ENCODE measurements at places on chromosomes 2 and 18. TPM values are rescaled to one million over a fixed set of nuclear protein-coding genes. Genes with fewer than 3 reads are reported as not detected.

Gene SCN2A
- 0.31 TPM for total RNA-seq

Gene KCNG2
- total RNA-seq = not detected

Gene SKA1
- 2.6 TPM for total RNA-seq

DNA sequence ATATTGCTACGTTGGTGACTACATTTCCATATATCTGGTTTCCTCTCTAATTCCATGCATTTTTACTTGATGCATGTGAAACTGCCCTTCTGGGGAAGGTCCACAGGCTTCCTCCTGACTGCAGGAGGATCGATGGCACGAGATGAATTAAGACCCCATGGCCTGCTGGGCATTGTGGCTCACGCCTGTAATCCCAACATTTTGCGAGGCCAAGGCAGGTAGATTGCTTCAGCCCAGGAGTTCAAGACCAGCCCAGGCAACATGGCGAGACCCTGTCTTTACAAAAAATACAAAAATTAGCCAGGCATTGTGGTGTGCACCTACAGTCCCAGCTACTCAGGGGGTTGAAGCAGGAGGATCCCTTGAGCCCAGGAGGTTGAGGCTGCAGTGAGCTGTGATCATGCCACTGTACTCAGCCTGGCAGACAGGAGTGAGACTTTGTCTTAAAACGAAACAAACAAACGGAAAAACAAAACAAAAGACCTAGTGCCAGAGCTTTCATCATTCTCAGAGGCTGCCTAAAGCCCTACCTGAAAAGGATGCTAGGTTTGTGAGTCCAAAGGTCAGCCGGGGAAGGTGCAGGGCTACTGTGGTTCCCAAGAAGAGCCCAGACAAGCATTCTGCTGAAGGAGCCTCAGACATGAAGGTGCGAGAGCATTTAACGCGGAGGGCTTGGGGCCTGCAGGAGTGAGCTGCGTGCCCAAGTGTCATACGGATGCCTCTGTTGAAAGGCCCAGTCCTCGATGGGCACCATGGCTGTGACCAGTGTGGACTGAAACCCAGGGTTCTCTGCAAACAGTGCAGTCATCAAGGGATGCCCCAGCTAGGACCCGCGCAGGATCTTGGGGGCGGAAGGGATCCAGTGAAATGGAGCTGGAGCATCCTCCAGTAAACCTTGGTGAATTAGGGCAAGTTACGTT, 21.6 kb downstream of the GPR55 start:
- no peak for DNase-seq

DNA sequence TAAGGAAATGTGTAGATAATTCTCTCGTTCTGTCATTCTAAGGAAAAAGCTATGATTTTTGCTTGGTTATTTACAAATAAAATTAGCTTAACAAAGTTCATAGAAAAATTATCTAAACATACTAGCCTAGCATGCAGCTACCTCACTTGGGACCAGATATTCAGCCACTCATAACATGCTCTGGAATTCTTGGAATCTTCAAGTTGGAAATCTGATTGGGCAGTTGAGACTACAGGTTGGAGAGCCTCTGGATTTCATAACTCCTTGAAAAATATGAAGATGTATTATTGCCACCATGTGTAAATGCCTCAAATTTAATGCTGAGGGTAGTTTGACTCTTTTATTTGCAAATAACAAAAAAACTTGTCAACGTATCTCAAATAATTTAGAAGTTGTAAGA, 132.2 kb upstream of the GULP1 start:
- DNase-seq = no peak
